ENCODE measurements at places on chromosomes 13 and 19.

GRCh38 chr13:95703576-95703975, 26.6 kb downstream of the DNAJC3 start:
- DNase-seq, result no peak

GRCh38 chr13:102440259-102440936, 38.5 kb upstream of the FGF14 start:
- peak; percentile 24 for DNase-seq

GRCh38 chr19:15562861-15563260, 52.2 kb upstream of the CYP4F8 start:
- DNase-seq, result peak; percentile 51

DNA sequence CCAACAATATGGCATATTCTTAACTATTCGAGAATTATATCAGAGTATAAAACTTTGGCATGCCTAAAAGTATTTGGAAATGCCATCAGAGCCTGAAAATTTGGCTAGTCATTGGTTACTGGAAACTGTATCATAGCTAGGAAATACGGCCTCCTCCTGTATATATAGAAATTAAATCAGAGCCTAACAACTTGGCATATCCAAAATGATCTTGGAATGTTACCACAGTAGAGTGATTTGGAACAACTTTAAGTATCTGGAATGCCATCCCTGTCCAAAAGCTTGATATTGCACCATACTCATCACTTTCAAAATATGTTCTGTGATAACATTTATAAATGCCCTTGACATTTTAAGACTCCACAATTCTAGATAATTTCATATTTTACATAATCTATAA, 335.8 kb downstream of the SLITRK1 start:
- DNase-seq, result no peak

- DNase-seq, result peak; percentile 36
These were observed 47.0 kb downstream of the CBY2 start for GRCh38 chr13:45748941-45749759.

DNA sequence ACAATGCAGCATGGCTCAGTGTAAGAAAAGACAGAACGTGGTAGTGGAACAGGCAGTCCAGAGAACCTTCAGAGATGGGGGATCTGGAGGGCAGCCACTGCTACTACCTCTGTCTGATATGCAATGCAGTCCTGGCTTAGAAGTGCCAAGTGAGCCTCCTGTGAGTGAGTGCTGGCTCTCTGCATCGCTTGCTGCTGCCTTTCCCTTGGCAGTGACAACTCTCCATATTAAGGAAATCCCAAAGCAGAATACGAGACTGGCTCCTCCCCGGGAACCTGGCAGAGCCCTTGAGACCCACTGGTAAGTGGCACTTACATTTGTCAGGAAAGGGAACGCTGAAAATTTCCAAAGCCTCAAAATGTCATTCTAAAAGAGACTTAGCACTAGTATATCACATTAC, 7.5 kb downstream of the DOCK9 start:
- peak; percentile 61 for DNase-seq

- DNase-seq, result no peak
These were observed 380.1 kb downstream of the EFNB2 start for GRCh38 chr13:106155411-106155810.

GRCh38 chr19:2807379-2808128, 12.1 kb upstream of the ZNF554 start:
- DNase-seq, result no peak

GRCh38 chr13:99905224-99905623, 66.3 kb downstream of the ZIC5 start:
- DNase-seq, result no peak

- no peak for DNase-seq
These were observed 43.5 kb downstream of the TRPM4 start for GRCh38 chr19:49201042-49201441.

DNA sequence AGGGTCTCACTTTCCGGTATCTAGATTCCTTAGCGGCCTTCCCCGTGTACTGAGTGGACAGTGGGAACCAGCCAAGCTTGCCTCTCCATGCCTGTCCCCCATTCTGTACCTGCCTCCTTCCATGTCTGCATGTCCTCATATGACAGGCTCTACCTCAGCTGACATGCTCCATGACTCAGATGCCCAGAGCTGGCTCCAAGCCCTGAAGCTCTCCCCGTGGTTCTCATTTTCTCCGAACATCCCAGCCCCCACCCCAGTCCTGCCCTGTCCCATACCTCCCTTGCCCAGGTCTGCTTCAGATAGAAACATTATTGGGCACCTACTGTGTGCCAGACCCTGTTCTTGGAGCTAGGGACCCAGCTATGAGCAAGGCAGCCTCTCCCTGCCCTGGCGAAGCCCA, 17.1 kb upstream of the SHFL start:
- no peak for DNase-seq

DNA sequence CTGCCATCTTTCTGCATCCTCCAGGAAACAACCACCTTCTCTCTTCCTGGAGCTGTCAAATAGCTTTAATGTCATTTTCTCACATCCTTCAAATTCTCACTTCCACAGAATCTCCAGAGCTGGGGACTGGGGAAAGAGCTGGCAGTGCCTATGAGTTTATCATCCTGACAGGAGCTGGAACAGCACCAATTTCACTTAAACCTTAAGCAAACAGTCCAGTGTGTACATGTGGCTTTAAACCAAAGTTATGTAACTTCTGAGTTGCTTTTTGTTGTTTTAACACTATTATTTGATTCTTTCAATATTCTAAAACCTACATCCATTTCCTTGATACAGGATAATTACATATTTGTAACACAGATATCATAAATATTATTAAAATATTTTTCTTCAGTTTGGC, 331.5 kb upstream of the ARGLU1 start:
- no peak for DNase-seq

DNA sequence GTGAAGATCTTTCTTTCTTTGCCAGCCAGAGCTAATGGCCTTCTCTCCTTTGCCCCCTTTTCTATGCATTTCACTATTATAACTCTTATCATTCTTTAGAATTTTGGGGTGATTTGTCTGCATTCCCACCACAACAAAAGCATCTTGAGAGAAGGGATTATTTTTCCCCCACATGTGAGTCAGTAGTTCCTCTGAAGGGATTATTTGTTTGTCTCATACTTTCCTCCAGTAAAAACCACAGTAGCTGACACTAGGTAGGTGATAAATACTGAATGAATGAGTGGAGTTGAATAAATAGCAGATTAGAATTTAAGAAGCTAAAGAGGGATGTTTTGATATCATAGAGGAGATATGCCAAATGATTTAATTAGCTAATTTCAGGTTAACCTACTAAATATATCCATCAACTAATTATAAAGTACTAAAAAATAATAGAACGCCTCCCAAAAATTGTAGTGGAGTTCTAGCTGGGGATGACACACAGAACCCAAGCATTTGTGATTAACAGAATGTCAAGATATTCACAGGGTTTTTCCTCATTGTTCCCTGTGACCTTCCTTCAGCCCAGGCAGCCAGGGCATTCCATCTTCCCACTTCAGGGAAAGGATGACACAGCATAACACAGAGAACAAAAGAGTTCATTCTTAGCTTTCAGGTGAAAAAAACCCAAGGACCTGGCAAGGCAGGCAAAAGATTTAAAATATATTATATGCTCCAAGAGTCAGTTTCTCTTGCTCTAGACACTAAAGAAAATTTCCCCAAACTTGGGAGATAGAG, 3.5 kb upstream of the TBC1D4 start:
- DNase-seq, result no peak

GRCh38 chr13:98339684-98340425, 162.8 kb upstream of the RNF113B start:
- DNase-seq, result no peak

- DNase-seq, result no peak
These were observed 18.0 kb upstream of the EVI5L start for GRCh38 chr19:7811989-7812388.

DNA sequence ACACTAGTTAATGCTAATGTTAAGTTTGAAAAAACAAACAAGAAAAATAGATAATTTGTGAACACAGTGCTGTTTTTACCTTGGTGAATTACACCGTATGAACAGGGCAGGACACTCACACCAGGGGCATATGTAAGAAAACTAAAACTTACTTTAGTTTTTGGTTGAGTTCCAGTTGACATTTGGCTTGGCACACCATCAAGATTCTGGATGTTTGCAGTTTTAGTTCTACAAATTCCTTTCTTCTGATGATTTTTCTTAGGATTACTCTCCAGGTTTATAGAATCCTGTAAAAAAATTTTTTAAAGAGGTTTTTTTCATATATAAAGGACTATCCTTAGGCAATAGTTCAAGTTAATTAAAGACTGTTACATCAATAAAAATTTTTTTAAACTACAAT, 238.5 kb upstream of the STARD13 start:
- peak; percentile 75 for DNase-seq

- peak; percentile 6 for DNase-seq
These were observed 192.6 kb downstream of the MAB21L1 start for GRCh38 chr13:35283856-35284255.

DNA sequence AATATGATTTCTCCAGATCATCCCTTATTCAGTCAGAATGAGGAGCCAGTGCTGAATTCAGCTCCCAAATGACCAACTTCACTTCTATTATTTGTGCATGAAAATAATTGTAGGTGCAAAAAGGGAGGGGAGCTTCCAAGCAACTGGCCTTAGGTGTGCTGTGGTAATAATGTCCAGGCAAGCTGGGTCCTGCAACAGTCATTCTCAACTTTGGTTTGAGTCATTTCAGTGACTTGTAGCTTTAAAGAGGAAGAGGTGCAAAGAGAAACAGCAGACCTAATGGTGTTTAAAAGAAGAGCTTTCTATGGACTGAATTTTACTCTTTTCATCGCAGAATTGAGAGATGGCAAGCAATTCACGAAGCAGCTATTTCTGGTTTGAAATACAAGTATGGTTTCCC, 29.2 kb upstream of the FGF9 start:
- DNase-seq, result no peak

DNA sequence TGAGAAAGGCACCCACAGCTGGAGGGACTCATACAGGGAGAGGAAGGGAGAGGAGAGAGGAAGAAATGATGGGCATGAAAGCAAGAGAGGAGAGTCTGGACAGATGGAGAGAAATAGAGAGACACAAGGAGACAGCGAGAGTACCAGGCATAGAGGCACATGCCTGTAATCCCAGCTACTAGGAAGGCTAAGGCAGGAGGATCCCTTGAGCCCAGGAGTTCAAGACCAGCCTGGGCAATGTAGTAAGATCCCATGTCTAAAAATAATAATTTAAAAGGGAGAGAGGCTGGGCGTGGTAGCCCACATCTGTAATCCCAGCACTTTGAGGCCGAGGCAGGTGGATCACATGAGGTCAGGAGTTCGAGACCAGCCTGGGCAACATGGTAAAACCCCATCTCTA, 9.3 kb downstream of the UNC13A start:
- no peak for DNase-seq

DNA sequence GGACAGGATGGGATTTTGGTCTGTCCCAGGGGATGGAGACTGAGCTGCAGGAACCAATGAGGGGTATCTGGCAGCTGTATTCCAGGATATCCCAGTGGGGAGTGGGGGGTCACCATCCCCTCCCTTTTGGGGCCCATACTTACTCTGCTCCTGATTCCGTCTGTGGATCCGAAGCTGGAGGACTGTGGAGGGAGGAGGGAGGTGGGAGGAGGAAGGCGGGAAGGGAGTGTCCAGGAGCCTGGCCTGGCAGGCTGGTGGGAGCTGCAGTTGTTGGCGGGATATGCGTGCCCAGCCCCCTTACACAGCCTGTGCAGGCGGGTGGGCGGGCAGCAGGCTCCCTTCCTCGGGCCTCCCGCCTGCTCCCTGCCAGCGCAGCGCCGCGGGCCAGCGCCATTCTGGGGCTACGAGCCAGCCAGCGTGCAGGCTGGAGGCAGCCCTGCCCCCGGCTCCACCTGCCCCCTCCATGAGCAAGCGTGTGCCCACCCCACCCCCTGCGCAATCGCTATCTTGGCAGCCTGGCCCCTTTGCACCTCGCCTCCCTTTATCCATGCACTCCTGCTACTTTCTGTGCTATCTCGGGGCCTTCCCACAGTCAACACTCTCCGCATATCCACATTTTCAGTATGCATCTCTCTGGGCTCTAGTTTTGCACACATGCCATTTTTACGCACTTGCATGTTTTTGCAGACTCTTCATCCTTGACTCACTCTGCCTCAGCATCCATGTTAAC, 2.8 kb downstream of the MAMSTR start:
- DNase-seq, result peak; percentile 94

- no peak for DNase-seq
These were observed 46.6 kb downstream of the MBNL2 start for GRCh38 chr13:97268772-97269171.

GRCh38 chr13:26899202-26899601, 138.6 kb upstream of the GPR12 start:
- no peak for DNase-seq

GRCh38 chr13:30861836-30862467, 44.1 kb upstream of the MEDAG start:
- DNase-seq, result no peak

- peak; percentile 89 for DNase-seq
These were observed 44.4 kb downstream of the COMP start for GRCh38 chr19:18746401-18747325.

DNA sequence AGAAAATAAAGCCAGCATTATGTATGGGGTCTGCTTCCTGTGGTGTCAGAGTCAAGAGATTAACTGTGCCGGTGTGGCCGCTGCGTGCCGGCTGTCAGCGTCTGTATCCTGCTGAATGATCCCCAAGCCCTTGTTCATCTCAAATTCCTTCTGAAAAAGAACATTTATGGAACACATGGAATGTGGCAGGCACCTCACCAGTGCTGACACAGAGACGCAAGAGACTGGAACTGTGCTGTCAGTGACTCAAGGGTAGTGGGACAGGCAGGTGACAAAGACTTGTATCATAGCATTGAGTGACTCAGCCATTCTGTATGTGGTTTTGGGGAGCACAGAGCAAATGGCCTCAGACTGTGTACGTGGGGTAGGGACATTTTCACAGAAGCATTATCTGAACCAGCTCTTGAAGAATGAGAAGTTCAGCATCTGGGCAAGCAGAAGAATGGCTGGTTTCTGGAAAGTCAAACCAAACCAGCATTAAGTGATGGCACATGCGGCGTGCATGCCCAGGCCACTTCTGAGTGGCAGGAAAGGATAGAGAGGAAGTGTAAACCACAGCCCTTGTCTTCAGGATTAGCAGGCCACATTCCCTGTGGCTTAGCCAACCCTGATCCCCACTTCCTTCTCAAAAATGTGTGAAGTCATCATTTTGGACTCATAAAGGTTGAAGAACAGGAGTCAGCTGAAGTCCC, 54.0 kb upstream of the IRS2 start:
- DNase-seq, result no peak

Measured in muscle of leg (tissue), 16 donors.